ENCODE measurements at places on chromosomes 5 and 9.

DNA sequence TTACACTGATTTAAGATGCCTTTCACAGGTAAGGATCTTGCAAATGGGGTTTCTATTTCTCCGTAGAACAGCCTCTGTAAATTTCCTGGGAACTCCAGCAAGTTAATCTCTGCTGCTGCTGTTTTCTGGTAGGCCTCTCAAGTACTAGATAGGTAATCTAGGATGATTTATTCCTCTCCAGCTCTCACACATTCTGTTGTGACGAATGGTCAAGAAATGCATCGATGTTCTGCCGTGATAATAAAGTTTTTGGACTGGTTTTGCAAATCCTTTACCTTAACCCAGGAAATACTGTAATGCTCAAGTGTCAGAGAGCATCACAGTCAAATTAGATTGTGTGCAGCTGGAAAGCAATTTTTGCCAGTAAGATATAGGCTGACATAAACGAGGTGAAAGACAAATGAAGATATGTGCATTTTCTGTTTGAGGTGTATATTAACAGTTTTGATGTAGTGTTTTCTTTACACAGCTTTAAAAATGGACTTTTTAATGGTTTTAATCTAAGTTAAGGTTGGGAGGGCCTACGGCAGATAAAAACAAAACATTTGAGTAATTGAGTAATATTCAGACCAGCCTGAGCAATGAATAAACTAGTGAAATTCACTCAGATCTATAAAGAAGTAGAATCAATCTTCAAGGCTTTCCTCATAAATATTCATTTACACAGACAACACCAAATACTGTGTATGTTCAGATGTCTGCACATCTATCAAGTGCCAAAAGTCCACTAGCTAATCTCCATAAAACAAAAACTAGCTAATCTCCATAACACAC is 300.6 kb upstream of the EDIL3 start:
- DNase-seq, result no peak

GRCh38 chr9:124882231-124882630 is 20.3 kb downstream of the ARPC5L start:
- no peak for DNase-seq

DNA sequence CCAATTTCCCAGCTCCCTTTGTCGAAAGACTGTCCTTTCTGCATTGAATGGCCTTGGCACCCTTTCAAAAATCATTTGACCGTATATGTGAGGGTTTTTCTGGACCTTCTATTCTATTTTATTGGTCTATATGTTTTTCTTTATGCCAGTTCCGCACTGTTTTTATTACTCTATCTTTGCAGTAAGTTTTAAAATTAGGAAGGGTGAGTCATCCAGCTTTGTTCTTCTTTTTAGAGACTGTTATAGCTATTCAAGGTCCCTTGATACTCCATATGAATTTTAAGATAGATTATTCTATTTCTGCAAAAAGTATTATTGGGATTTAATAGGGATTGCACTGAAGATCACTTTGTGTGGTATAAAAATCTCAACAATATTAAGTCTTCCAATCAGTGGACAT is 44.2 kb upstream of the STARD4 start:
- DNase-seq, result no peak

- no peak for DNase-seq
Measured at GRCh38 chr9:86353655-86354010, 577 bp downstream of the TUT7 start.

Measured in stimulated activated CD8-positive, alpha-beta memory T cell treated with anti-CD3 and anti-CD28 coated beads, Interleukin-15, amount 100 ng/mL, for 4 hours (primary cell).